ENCODE measurements at places on chromosomes 11 and 22. TPM values are rescaled to one million over a fixed set of nuclear protein-coding genes. Genes with fewer than 3 reads are reported as not detected.

Gene CRYAB
- polyA plus RNA-seq, result 52.8 TPM

Gene BTBD18
- 0.10 TPM for polyA plus RNA-seq

Gene CCDC86
- 16.8 TPM for polyA plus RNA-seq

Gene C22orf31
- 1.6 TPM for polyA plus RNA-seq

Gene SLC22A6
- 18.8 TPM for polyA plus RNA-seq

Gene SAA4
- not detected for polyA plus RNA-seq

Gene FBLN1
- 79.1 TPM for polyA plus RNA-seq

Gene TRIM51
- not detected for polyA plus RNA-seq

Gene ALX4
- polyA plus RNA-seq, result 0.17 TPM

Gene TRIM34
- polyA plus RNA-seq, result 11.4 TPM

Gene TENM4
- 22.7 TPM for polyA plus RNA-seq

Gene ARVCF
- polyA plus RNA-seq, result 16.8 TPM

Gene SSH3
- 19.6 TPM for polyA plus RNA-seq

Gene FAM181B
- 2.3 TPM for polyA plus RNA-seq

Gene PGA5
- not detected for polyA plus RNA-seq

Gene PARVG
- polyA plus RNA-seq, result 1.8 TPM

Gene WBP2NL
- polyA plus RNA-seq, result 3.2 TPM

Gene CSF2RB
- polyA plus RNA-seq, result 2.6 TPM

Gene OR5P2
- polyA plus RNA-seq, result not detected

Gene MMP11
- polyA plus RNA-seq, result 14.2 TPM

Gene GP1BB
- polyA plus RNA-seq, result 3.4 TPM

Gene MS4A6A
- 17.0 TPM for polyA plus RNA-seq

Gene YPEL4
- polyA plus RNA-seq, result 1.9 TPM

Gene DMC1
- polyA plus RNA-seq, result 6.7 TPM

Gene POLD4
- polyA plus RNA-seq, result 23.2 TPM

Gene INS
- not detected for polyA plus RNA-seq

Gene LUZP2
- polyA plus RNA-seq, result 0.78 TPM

Gene TBX1
- polyA plus RNA-seq, result 0.14 TPM

Gene CCDC81
- polyA plus RNA-seq, result 1.5 TPM

Gene ZC3H12C
- 8.2 TPM for polyA plus RNA-seq

Gene MS4A15
- polyA plus RNA-seq, result not detected
